ENCODE measurements at places on chromosomes 6 and 20.

GRCh38 chr6:3041606-3042005, 26.7 kb upstream of the RIPK1 start:
- no peak for DNase-seq

- no peak for DNase-seq
Observed at GRCh38 chr6:35050757-35051330, 90.3 kb downstream of the TCP11 start.

DNA sequence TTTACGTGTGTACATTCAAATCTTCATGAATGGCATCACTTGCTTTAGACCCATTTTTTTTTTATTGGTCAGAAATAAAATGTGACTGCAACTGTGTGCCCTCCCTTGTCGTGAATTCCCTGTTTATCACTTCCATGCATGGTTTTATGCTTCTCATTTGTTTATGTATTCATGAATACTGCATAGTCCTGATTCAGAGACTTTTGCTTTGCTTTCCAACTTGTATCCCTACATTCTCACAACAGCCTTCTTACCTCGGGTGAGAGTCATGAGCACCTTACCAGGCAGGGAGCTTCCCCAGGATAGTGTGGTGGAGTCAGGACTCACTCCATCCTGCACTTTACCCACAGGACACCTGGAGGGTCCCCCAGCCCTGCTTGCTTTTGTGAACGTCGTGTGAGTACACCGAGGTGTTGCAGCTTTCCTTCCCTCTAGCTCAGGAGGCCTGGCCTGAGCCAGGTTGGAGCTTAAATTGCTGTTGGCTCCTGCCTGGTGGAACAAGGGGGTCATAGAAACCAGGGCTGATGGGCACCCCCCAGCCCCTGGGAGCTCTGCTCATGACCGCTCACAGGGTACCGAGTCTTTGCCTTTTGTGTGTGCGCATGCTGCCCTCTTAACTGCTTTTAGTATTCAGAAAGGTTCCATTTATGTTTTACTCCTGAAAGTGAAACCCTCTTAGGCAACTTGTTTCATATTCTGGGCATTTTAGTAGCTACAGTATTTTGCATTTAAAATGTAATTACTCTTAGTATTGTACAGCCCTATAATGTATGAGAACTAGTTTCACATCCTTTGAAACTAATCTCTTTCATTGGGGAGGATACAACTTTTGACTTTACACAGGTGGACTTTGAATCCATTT, 66.0 kb downstream of the CDS2 start:
- DNase-seq = no peak

DNA sequence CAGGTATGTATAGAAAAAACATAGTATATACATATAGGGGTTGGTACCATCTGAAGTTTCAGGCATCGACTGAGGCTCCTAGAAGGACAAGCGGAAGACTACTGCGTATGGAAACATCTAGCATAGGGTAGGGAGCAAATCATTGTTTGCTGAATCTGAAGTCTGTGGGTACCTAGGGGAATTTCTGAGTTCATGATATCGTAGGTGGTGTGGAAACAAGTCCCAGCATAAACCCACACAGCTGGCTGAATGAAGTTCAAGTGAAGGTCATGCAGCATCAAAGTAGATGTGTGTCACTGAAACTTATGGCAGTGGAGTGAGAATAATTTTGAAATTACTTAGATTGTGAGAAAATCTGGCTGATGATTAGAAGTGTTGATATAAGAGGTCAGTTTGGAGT, 39.4 kb downstream of the MAP7 start:
- no peak for DNase-seq

DNA sequence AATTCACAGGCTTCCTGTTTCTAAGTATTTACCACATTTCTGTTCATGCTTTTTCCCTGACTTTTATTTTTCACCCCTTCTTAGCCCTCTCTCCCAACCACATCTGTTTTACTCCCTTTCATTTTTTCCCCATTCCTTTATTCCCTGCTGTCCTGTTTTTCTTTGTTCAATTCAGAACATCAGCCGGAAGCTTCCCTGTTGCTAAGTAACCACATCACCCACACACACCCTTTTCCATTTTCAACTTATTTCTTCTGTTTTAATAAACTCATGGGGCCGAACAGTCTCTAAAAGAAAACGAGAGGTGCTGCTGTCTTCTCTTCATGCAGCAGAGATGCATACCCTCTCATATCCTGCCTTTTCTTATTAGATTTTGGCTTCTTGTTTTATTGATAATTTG, 53.5 kb upstream of the CEP85L start:
- no peak for DNase-seq

GRCh38 chr20:21571841-21572690, 58.2 kb upstream of the NKX2-2 start:
- peak; percentile 7 for DNase-seq

- no peak for DNase-seq
Observed at GRCh38 chr6:33781131-33781975, 7.6 kb downstream of the LEMD2 start.

- DNase-seq = no peak
Observed at GRCh38 chr20:43438578-43439316, 18.9 kb upstream of the SRSF6 start.

Measured in CD4-positive, alpha-beta T cell (primary cell).